Ecto neural progenitor cell (in vitro differentiated cells): ENCODE measurements at places on chromosomes 4 and X.

- DNase-seq: no peak
Measured at GRCh38 chrX:152465132-152465531, 14.0 kb upstream of the GABRA3 start.

DNA sequence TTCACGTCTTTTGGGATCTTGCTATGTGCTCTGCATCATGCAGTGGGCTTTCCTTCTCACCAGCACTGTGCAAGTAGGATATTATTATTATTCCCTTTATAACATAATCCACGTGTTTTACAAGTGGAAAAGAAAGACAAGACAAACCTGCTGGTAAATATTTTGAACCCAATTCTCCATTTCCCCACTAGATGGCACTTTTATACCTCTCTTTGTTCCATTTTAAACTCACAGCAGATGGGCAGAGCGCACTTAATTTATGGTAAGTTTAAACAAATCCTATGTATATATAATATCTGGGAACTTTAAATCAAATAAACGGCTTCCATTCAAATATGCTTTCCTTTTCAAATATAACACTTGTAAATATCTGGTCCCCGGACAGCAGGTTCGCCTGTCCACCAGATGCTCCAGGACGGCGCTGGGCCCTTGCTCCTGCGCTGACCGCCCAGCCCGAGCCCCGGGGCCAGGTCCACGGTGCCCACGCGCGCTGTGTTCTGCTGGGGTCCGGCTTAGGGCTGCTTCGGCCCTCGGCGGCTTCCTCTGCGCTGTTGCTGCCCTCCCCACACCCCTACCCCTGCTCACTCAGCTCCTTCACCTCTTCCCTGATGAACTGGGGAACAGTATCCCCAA, 31.1 kb downstream of the F11 start:
- no peak for DNase-seq

- no peak for DNase-seq
Measured at GRCh38 chrX:64395568-64395929, 297 bp upstream of the MTMR8 start.

DNA sequence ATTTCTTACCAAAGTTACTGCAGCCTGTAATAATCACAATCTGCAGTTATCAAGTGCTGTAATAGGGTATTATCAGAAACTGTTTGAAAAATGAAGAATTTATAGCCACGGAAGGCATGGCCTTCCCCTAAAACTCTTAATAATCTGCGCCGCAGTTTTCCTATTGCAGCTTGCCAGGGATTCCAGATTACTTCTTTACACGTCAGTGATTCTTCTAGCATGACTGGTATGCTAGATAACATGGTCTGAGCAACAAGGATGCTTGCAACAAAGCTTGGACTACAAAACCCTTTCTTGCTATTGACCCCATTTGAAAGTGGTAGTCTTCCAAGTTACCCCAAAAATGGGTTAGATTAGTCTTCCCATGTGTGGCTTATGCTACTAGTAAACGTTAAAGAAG, 47.2 kb upstream of the GK2 start:
- no peak for DNase-seq

DNA sequence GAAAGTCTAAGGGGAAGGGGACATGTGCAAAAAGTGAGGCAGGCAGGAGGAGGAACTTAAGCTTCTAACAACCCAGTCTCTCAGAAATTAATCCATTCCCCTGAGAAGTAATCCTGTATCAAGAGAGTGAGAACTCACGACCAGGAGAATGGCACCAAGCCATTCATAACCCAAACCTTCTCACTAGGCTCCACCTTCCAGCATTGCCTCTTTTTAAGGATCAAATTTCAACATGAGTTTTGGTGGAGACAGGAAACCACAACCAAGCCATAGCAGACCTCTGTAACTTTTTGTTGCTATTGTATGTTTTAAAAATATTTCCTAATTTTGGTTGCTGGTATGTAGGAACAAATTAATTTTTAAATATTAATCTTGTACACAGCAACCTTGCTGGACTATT, 32.8 kb downstream of the PASD1 start:
- DNase-seq: no peak

- no peak for DNase-seq
Measured at GRCh38 chr4:81796790-81797528, 325.3 kb upstream of the RASGEF1B start.

- no peak for DNase-seq
Measured at GRCh38 chr4:14528918-14529317, 473.4 kb upstream of the CPEB2 start.

DNA sequence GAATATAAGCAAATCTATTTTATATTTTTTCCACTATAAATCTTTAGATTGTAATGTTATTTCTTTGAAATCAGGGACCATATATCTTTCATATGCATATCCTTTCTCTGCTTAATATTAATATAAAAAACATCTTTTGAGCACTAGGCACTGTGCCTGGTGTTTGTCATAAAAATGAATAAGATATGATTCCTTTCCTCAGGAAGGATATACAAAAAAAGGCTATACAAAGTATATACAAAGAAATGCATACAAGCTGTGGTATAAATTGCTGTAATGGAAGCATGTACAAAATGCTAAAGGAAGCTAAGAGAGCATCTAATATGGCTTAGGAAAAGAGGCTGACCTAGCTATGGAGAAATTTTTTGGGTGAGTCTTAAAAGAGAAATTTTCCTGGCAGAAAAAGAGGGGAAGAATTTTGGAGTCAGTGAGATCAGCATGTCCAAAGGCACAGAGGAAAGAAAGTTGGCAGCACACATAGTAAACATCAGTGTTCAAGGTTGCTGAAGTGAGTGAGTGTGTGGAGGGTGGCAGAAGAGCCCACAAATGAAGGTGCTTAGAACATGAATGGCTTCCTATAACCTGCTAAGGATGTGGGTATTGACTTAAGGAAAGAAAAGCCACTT, 500.0 kb downstream of the SPRY1 start:
- DNase-seq: no peak
